ENCODE measurements at places on chromosomes 1 and 21.
A peak's percentile ranks its signal among the peaks of the same experiment; 100 is the strongest.

GRCh38 chr1:102833151-102833550 lies 275.2 kb downstream of the COL11A1 start:
- no peak for DNase-seq

GRCh38 chr1:101357444-101357986 lies 120.7 kb downstream of the S1PR1 start:
- peak; percentile 67 for DNase-seq

GRCh38 chr1:184768467-184768866 lies 13.8 kb upstream of the EDEM3 start:
- no peak for DNase-seq

GRCh38 chr1:21267191-21268077 lies 22.8 kb downstream of the ECE1 start:
- DNase-seq: no peak

DNA sequence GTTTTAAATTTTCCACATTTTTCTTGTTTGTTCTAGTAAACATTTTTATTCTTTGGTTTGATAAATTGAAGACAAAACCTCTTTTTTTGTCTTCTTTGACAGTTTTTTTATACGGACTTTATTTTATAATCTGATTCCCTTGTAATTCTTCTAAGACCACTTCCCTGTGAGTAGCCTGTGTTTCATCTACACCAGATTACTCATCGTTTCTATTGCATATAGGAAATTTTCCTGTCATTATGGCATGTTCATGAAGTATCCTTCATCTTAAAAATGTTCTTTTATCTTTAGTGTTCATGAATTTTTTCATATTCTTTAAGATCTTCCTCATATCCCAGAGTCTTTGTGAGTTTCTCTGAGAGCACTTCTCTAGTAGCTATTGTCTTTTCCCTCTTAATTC lies 109.8 kb downstream of the USP25 start:
- DNase-seq: no peak

- no peak for DNase-seq
Observed at GRCh38 chr1:226653311-226653921, 85.7 kb downstream of the ITPKB start.

- peak; percentile 48 for DNase-seq
Observed at GRCh38 chr1:82226186-82226505, 425.4 kb downstream of the ADGRL2 start.

GRCh38 chr1:237227476-237227875 lies 185.5 kb downstream of the RYR2 start:
- DNase-seq: no peak

GRCh38 chr1:225908013-225908640 lies 15.9 kb downstream of the PYCR2 start:
- DNase-seq: no peak

DNA sequence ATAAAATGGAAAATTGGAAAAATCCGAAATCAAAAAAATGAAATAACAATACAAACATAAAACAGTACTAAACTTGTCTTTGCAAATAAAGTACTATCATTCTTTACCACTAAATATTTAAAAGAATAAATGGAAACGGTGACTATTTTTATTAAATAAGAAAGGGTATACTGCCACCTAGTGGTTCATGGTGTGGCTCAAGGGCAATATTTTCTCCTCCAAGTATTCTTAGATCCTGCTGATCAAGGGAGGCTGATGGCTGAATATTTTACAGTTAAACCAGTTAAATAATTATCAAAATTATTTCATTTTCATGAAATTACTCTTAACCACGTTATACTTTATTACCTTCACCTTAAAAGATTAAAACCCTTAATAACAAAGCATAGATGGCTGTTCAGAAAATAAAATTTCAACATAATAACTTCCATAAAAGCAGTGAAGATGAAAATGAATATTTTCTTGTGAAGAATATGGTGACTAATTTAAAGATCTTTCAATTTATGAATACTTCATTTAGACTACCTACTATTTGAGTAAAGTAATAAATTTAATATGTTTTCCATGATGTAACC lies 1793.9 kb downstream of the NCAM2 start:
- DNase-seq: peak; percentile 18

DNA sequence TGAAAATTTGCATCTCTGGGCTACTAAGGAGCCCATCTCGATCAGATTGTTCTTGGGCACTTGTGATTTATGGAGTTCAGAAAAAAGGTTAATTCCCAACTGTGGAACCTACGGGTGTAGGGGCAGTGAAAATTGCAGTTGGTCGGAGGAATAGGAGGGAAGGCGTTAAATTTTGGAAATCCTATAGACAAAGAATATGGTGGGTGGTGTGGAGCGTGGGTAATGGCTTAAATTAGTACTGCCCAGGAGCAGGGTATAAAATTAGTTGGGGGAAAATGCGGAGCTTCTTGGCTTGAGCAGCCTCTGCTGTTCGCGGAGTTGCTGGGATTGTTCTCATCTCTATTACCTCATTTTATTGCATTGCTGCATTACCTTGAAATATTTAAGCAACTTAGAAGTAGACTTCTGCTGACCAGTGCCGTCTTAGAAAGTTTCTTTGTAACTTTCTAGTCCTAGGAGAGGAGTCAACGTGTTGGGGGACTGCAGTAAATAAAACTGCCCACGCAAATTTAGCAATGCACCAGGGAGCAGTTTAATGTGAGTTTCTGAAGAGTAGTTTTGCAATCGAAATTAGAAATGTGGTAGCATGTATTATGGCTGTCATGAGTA lies 514 bp downstream of the S1PR1 start:
- DNase-seq: peak; percentile 10

GRCh38 chr1:177566495-177566894 lies 395.7 kb downstream of the BRINP2 start:
- DNase-seq: no peak

GRCh38 chr21:44085491-44086321 lies 21.5 kb upstream of the PWP2 start:
- no peak for DNase-seq

- no peak for DNase-seq
Observed at GRCh38 chr1:179053486-179053885, 27.8 kb downstream of the FAM20B start.

GRCh38 chr1:40745176-40745575 lies 38.4 kb upstream of the KCNQ4 start:
- no peak for DNase-seq

DNA sequence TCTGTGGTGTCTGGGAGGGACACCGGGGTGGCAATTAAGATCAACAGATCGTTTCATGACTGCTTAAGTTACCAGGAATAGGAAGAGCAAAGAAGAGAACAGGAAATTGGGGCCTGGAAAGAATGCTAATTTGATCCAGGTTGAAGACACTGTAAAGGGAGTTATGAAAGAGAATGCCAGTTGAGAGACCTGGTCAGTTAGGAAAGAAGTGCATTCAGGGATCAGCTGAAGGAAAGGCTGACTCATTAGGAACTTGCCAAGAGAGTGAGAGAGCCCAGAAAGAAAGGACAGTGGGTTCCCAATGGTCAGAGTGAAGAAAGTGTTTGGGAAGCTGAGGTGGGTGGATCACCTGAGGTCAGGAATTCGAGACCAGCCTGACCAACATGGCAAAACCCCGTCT lies 119.6 kb downstream of the UBE2U start:
- no peak for DNase-seq

DNA sequence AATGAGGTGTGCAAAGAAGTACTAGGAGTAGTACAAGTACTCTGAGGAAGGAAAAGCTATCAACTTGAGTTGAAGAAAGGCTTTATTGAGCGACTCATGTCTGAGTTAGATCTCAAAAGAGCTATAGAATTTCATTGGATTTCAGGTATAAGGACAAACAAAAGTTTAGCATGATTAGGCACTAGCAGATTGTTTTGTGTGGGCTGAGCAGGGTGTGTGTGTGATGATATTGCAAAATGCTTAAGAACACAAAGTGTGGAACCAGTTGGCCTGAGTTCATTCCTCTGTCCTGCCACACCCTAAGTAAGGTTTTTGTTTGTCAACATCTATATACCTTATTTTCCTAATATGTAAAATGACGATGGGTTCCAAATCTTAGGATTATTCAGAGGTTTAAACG lies 158.9 kb downstream of the KCNK2 start:
- no peak for DNase-seq

- DNase-seq: no peak
Observed at GRCh38 chr1:1976031-1976430, 27.6 kb downstream of the CFAP74 start.

DNA sequence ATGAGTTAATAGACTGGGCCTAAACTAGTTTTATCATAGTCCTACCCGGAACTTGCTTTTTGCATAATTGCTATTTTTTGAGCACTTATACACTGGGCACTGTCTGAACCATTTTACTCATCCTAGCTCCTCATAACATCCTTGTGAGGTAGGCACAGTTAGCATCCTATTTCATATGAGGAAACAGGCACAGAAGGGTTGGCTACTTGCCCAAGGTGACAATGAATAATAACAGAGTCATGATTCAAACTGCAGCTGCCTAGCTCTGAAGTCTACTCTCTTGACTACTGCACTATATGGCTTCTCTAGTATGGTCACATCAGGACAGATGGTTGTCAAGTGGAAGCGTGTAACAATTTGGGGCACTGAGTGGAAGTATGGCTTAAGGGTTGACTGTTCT lies 18.2 kb upstream of the RC3H1 start:
- DNase-seq: peak; percentile 17

DNA sequence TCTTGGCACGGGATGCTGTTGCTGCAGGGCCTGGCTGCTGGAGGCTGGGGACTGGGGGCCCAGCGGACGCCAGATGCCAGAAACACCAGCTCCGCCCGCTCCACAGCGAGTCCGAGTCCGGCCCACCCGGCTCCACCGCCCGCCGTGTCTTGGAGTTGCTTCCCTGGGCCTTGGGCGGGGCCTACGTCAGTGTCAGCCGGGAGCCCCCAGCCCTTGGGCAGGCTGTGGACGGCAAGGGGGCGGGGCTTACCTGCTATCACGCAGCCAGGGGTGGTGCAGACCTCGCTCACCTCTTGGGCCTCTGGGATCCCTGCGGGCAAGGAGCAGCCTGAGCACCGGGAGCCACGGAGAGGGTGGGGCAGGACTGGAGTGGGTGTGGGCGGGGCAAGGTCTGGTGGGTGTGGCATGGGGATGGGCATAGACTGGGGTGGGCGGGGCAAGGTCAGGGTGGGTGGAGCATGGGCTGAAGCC lies 21.8 kb downstream of the MMEL1 start:
- DNase-seq: peak; percentile 7

GRCh38 chr21:28437061-28437460 lies 555.6 kb downstream of the LTN1 start:
- no peak for DNase-seq
